ENCODE measurements at places on chromosomes 1 and 21.

GRCh38 chr1:180190091-180190490 is 35.4 kb downstream of the QSOX1 start:
- no peak for DNase-seq

- DNase-seq: no peak
Measured at GRCh38 chr1:51818487-51818886, 60.0 kb downstream of the NRDC start.

DNA sequence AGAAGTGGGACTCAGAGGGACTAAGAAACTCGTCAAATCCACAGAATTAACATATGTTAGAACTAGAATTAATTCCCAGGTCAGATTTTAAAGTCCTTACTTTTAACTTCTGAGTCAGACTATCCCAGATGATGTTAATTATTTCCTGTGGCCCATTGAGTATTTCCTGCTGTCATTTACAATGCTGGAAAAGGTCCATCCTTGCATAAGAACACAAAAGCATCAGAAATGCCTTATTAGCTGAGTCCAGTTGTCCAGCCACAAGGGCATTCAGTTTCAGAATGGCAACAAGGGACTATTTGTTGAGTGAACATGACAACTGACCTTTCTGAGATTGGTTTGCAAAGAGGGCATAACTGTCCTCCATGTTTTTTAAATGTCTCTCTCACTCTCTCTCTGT is 16.5 kb upstream of the HIVEP3 start:
- DNase-seq: no peak

DNA sequence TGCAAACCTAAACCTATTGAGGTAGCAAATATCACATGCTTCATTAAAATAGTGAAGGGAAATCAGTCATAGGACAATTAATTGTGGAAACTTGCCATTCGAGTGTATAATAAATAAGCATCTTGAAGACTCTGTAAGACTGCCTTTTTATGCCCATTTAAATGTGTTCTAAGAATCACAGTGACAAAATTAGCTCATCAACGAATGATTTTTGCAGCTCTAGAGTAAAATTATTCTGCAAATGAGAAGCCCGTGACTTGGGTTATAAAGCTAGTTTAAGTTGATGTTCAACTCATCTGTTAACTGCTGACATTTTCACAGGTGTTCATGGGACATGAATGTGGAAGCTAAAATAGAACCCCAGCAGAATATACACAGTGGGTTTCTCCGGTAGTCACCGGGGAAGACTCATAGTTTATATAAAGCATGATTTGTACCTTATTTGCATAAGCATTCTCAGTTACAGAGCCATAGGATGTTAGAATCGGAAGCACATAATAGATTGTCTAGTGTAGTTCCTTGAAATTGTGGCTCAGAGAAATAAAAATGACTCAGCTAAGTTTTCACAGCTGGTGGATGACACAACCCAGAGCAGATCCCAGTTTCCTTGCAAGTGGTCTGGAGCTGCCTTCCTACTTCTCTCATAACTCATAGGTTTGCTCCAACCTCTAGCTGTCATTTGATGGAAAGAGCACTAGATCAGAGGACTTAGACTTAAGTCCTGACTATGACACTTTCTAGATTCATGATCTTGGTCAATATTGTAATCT is 107.3 kb downstream of the UCHL5 start:
- DNase-seq: no peak

GRCh38 chr1:226064816-226065248 is 2.3 kb downstream of the H3-3A start:
- DNase-seq: peak; percentile 79
